Stimulated activated naive CD4-positive, alpha-beta T cell treated with Interleukin-2 at 50 U/mL for 16 hours (primary cell): ENCODE measurements at places on chromosomes 3 and 15.

- DNase-seq: no peak
Observed at GRCh38 chr15:30979457-30979856, 12.0 kb downstream of the MTMR10 start.

- no peak for DNase-seq
Observed at GRCh38 chr3:46080124-46080968, 53.1 kb upstream of the XCR1 start.

- no peak for DNase-seq
Observed at GRCh38 chr15:37106490-37107001, 6.2 kb upstream of the MEIS2 start.

- DNase-seq: no peak
Observed at GRCh38 chr3:118910332-118910731, 124.3 kb downstream of the IGSF11 start.

GRCh38 chr3:71713041-71713440 is 12.2 kb downstream of the EIF4E3 start:
- DNase-seq: no peak
